Activated CD8-positive, alpha-beta memory T cell treated with anti-CD3 and anti-CD28 coated beads, Interleukin-2, amount 50 U/mL, for 48 hours (primary cell): ENCODE measurements at places on chromosomes 2 and 18.

GRCh38 chr2:223467196-223467595 is 135.0 kb downstream of the SCG2 start:
- DNase-seq, result no peak

DNA sequence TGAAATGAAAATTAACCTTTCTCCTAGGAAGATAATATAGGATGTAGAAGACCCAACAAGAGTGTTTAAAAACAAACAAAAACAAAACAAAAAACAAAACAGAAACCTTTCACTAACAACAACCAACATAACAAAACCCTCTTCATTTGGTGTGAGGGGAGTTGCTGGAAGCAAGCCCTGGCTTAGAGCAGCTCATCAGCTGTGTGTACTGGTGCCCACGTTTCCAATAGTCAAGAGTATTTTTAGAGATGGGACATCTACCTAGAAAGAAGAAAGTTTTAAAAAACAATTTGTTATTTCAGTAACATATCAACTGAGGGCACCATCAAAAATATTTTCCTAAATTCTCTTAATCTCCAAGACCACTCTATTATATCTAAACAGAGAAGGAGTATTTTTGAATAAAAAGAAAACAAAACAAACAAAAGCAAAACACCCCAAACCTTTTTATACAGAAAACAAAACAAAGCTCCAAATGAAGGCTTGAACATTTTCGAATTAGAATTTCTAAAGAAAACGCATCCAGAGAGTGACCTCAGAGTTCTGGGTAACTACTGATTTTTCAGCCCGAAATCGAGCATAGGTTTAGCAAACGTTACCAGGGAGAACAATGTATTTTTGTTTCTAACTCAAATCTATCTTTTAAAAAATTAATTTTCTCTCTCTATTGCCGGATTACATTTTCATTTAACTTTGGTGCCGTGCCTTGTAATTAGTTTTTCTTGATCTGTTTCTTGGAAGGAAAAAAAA is 134.6 kb downstream of the INSIG2 start:
- DNase-seq, result no peak

GRCh38 chr2:3730646-3731045 is 27.3 kb downstream of the DCDC2C start:
- no peak for DNase-seq

- no peak for DNase-seq
These were observed 95.9 kb downstream of the FMNL2 start for GRCh38 chr2:152430876-152431275.

DNA sequence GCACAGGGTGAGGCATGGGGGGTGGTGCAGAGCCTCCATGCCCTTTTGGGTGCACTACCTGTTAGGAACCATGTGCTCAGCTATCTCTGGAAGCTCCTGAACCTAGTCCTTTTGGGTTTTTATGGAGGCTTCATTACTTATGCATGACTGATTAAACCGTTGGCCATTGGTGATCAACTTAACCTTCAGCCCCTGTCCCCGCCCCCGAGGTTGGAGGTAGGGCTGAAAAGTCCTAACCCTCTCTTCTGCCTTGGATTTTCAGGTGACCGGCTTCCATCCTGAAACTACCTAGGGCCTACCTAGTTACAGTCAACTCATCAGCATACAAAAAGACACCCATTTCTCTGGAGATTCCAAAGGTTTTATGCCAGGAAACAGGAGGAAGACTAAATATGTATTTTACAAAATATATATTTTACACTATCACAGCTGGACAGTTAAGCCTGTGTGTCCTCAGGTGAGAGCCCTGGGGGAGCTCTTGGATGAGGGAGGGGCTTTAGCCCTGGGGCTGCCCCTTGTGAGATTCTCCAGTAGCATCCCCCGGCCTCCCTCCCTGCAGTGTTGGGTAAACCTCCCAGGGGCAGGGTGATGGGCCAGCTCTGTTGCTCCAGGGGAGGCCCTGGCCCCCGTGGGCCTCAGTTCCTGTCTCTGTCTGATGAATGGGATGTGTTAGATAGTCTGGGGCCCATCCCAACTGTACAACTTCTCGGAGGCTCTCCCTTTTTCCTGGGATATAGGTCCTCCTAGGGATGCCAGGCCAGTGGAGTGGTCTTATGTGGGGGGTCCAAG is 24.1 kb downstream of the GLI2 start:
- no peak for DNase-seq

GRCh38 chr2:29238497-29238896 is 123.3 kb downstream of the CLIP4 start:
- no peak for DNase-seq

GRCh38 chr2:168941297-168941696 is 40.2 kb downstream of the G6PC2 start:
- no peak for DNase-seq

DNA sequence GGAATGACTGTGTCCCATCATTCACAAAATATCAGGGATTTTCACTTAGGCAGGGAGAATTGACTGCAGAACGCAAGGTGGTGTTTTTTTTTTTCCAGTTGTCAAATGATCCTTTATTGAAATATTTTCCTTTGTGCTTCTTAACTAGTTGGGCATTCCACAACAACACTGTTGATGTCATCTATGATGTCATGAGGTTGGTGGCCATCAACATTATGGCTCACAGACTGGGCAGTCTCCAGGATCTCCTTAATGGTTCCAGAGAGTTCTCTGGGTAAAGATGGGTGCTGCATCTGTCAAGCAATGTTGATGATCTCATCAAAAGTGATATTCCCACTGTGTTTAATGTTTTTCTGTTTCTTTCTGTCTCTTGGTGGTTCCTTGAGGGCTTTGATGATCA is 31.8 kb upstream of the PLEKHM3 start:
- no peak for DNase-seq

DNA sequence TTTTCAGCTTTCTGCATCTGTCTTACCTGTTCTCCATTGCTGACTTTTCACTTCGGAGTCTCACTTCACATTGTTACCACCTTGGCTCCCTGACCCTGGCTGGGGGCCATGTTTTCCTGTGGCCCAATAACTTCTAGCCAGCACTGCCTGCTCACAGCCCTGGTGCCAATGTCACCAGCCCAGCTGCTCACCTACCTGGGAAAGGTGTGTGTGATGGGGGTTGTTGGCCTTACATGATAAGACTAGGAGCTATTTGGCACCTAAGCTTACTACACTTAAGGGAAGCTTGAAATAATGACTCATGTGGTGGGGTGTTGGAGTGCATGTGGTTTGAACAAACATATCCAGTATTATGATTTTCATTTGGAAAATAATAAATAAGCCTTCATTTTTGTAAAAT is 37.5 kb upstream of the PGAP1 start:
- no peak for DNase-seq

DNA sequence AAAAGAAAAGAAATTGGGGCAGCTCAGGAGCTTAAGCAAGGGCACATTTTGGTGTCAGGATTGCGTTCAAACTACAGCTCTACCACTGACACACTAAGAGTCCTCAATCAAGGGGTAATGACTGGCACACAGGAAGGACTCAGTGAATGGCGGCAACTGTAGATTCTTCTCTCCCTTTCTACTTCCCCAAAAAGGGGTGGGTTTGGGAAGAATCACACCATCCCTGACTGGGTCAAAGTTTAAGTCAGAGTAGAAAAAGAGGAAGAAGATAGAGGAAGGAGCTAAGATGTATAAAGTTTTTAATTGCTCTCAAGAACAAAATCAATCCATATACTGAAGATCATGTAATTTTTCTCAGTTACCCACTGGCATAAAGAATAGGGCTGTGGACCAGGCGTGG is 2.6 kb downstream of the NLRC4 start:
- DNase-seq, result no peak

GRCh38 chr2:21372654-21373053 is 248.9 kb downstream of the TDRD15 start:
- no peak for DNase-seq

DNA sequence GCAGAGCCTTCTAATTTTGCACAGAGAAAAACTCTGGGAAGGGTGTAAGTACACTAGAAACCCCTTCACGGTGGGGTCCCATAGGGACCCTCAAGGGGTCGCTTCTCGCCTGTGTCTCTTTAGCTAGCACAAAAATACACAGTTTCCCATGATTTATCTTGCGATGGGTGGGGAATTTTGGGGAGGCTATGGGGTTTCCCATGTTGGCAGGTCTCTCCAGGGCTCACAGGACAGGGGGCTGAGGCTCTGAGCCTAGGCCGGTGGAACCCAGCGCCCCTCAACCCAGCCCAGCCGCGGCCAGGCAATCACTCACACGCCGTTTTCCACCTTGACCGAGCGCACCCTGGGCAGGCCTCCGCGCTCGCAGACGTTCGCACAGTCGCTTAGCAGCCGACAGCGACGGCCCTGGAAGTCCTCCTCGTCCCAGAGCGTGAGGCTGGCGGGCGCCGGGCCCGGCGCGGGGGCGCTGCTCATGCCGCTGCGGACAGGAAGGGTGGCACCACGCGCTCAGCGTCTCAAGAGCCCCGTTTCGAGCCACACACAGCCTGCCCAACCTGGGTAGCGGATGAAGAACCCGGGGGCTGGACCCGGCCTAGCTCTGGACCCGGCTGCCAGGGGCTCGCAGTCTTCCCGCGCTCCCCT is 398 bp downstream of the CRYBA2 start:
- DNase-seq, result no peak

GRCh38 chr2:218128781-218129457 is 3.1 kb downstream of the CXCR2 start:
- DNase-seq, result no peak
